Spinal cord (tissue), 10 donors: ENCODE measurements at places on chromosomes 13 and 19.

- no peak for DNase-seq
These were observed 307.6 kb downstream of the ZNF536 start for GRCh38 chr19:30679789-30680188.

DNA sequence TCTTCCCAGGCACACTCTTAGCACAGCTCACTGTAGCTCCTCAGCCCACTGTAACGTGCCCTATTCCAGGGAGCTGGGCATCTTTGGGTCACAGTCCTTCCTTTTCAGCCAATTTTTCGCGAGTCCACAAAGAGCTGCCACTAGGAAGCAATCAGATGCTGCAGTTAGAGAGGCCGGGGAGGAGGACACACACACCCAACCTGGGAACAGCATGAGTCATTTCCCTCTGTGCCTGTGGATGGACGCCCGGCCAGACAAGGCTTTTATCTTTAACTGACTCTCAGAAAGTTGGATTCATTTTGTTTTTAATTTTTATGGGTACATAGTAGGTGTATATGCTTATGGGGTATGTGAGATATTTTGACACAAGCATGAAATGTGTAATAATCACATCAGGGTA is 918.6 kb downstream of the UQCRFS1 start:
- no peak for DNase-seq

- no peak for DNase-seq
These were observed 17.4 kb upstream of the SIGLEC11 start for GRCh38 chr19:49978324-49978723.

DNA sequence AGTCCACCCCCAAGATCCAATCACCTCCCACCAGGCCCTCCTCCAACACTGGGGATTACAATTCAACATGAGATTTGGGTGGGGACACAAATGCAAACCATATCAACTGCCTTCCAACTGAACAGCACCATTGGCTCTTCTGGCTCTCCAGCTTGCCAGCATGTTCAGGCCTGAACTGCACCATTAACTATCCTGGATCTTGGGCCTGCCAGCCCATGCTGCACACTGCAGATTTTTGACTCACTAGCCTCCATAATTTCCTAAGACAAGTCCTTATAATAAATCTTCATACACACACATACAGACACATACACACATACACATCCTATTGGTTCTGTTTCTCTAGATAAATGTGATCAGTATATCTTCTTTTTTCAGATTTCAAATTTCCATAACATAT is 737.1 kb upstream of the SPRY2 start:
- DNase-seq = no peak

DNA sequence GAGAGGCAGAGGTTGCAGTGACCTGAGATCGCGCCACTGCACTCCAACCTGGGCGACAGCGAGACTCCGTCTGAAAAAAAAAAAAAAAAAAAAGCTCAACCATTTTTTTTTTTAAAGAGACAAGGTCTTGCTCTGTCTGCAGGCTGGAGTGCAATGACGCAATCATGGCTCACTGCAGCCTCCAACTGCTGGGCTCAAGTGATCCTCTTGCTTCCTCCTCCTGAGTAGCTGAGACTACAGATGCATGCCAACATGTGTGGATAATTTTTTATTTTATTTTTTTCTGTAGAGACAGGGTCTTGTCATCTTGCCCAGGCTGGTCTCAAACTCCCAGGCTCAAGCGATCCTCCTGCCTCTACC is 10.3 kb downstream of the EHD2 start:
- DNase-seq = no peak

- DNase-seq = no peak
These were observed 53.3 kb downstream of the TRPC4 start for GRCh38 chr13:37816276-37816675.

GRCh38 chr13:65336916-65337315 is 1893.2 kb downstream of the PCDH9 start:
- peak; percentile 44 for DNase-seq

DNA sequence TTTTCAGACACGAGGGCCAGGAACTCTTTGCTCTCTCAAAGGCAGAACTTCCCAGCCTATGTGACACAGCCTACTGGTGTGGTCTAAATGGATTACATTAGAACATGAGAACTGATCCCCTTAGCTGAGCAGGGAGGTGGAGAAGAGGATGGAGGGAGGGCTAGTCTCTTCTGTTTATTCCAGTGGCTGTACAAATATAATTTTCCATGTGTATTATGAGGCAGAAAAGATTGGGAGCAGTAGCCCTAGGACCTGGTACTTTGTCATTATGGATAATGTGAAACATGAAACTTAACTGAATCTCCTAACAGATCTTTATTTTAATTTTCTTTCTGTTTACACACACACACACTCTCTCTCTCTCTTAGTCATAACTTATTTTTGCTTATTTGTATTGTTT is 82.1 kb downstream of the WDFY2 start:
- no peak for DNase-seq

DNA sequence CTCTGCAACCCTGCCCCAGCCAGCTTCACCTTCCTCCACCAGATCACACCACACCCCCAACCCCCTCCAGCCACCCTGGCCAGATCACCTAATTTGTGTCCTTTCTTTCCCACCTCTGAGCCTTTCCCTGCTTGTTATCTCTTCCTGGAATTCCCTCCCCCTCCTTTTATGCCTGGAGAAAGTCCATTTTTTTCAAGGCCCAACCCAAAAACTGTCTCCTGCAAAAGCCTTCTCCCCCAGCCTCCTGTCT is 5.3 kb upstream of the TLE2 start:
- DNase-seq = no peak

DNA sequence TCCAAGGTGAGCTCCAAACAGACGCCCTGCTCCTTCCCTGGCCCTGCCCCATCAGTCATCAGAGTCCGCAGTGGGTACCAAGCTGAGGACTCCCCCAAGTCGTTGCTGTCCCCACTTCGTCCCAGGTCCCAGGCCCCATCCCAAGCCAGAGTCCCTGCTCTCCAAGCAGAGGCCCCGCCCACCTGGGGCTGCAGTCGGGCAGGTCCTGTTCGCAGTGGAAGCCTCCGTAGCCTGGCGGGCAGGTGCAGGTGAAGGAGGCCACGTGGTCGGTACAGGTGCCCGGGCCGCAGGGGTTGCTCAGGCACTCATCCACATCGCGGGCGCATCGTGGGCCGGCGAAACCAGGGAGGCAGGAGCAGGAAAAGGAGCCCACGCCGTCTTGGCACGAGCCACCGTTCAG is 19.4 kb downstream of the NOTCH3 start:
- DNase-seq = no peak

DNA sequence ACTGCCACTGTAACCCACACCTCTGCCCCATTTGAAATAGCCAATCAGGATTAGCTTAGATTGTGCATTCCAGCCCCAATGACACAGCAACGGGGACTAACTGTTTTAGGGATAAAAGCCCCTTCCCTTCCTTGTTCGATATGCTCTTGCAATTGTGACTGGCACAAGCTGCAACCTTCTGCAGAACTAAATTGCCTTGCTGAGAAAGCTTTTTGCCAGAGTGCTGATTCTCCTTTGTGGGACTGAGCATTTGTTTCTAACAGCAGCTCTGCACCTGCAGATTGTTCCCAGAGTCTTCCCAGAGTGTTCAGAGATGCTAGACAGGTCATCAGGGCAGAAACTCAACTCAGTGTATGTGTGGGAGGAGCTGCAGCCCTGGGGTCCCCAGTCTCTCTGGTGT is 115.8 kb downstream of the ZNF675 start:
- DNase-seq = no peak

- no peak for DNase-seq
These were observed 187.6 kb upstream of the TSC22D1 start for GRCh38 chr13:44763615-44764301.
